IPS DF 6.9 (cell line): ENCODE measurements at places on chromosomes 12 and 14.

DNA sequence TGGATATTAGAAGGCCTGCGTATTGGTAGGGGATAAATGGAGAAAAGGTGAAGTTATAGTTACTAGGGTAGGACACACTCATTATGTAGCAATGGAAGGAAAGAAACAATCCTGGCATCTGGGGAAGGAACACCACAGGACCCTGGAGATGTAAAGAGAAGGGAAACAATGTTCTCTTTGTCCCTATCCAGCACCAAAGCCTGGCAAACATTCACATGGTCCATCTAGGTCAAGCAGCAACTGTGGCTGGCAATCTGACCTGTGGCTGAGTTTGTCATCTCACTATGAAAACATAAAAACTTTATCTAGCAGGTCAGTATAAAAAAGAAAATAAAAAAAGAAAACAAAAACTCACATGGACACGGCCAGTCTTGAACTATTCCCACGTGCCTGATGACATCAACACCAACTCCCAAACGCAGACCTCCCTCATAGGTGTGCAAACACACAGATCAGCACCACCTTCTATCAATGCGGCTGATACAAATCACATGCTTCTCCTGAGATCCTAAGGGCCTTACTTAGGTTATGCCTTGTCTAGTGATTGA lies 2.6 kb downstream of the POMT2 start:
- no peak for DNase-seq

GRCh38 chr14:105012171-105012985 lies 8.5 kb downstream of the CDCA4 start:
- no peak for DNase-seq

DNA sequence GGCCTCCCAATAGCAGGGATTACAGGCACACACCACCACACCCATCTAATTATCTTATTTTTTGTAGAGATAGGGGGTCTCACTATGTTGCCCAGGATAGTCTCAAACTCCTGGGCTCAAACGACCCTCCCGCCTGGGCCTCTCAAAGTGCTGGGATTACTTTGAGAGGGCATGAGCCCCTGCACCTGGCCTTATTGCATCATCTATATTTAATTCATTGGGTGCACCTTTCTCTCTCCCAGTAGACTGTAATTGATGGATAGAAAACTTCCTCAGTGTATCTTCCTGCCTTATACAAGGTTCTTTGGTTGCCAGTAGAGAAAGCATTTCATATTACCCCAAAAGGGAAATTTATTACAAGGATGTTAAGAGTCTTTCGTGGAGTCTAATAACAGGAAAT lies 8.9 kb upstream of the MORN3 start:
- no peak for DNase-seq

GRCh38 chr14:97021571-97022168 lies 224.5 kb downstream of the VRK1 start:
- DNase-seq, result no peak

GRCh38 chr12:20808521-20808920 lies 2.0 kb upstream of the SLCO1B3 start:
- DNase-seq, result no peak

DNA sequence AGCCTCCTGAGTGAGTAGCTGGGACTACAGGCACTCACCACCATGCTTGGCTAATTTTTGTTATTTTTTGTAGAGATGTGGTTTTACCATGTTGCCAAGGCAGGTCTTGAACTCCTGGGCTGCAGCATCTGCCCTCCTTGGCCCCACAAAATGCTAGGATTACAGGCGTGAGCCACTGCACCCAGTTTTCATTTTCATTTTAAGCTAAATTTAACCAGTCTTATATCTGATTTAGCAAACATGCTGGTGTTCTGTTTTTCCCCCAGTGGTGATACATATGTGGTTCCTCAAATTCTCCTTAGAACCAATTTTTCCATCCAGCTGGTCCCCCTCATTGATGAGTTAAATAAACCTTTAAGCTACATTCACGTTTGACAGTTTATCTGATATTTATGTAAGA lies 43.8 kb upstream of the BICD1 start:
- DNase-seq, result no peak

DNA sequence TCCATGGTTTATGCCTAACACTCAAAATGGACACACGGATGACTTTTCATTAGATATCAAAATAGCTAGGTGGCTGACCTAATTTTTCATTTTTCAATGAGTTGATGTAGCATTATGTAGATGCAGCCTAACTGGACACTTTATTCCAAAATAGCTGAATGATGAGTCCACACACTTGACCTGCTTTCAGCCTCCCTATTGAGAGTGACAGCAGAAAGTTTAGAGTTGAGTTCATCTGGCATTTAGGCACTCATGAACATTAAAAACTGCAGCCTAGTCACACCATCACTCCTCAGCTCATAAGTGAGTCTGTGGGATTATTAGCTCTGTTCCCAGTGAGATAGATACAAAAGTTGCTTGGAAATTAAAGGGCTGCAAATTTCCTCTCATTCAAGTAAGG lies 307.3 kb upstream of the PRKD1 start:
- no peak for DNase-seq

DNA sequence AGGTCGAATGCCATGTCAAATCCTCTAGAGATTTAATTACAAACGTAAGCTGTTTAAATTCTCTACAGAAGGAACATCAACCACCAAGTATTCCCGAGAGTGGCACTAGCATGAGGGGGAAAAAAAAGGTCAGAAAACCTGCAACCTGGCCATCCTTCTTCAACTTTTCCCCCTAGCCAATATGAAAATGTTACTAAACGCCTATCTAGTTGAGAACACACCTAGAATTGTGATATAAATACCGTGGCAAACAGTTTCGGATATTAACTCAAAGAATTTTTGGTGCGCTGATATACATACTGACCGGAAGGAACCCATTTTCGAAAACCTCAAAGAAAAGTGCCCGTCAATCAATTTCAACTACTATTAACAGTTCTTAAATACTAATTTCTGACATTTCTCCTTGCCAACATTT lies 1.8 kb downstream of the HNRNPC start:
- DNase-seq, result no peak

DNA sequence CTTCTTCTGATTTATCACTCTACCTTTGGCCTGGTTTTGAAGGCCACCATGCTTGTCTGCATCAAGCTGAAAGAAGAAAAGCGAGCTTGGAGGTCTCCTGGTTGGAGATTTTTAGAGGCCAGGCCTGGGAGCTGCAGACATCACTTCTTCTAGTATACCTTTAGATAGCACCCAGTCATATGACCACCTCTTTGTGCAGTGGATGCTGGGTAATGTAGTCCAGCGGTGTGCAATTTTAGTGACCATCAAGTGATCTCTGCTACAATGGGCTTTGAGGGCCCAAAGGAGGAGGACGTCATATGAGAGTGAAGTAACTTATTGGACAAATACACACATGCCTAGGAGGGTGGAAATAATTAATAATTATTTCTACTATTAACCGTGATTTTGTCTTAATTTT lies 15.2 kb upstream of the WNT5B start:
- DNase-seq, result no peak
